ENCODE measurements at places on chromosomes 13 and 19.

DNA sequence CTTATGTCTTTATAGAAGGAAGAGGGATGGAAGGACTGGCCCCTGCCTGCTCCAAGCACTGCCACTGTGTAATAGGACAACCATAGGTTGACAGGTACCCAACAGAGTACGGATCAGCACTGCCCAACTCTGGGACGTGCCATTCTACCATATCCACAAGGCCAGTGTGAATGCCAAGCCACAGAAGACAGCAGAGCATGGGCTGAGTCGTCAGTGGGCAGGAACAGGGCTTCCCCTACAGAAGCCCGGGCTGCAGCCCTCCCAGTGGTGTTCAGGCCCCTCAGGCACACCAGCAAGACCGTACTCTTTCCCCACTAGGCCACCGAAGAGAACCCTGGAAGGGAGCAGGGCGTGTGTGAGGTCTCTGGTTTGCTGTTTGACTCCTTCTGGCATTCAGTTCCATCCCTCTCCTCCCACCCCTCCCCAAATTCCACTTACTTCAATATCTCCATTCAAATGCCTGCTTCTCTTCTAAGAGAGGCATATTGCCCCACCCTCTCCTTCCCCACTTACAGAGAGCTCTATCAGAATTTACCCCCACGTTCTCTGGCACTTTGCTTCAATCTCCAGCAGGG lies 209.4 kb downstream of the FOXO1 start:
- DNase-seq = no peak

DNA sequence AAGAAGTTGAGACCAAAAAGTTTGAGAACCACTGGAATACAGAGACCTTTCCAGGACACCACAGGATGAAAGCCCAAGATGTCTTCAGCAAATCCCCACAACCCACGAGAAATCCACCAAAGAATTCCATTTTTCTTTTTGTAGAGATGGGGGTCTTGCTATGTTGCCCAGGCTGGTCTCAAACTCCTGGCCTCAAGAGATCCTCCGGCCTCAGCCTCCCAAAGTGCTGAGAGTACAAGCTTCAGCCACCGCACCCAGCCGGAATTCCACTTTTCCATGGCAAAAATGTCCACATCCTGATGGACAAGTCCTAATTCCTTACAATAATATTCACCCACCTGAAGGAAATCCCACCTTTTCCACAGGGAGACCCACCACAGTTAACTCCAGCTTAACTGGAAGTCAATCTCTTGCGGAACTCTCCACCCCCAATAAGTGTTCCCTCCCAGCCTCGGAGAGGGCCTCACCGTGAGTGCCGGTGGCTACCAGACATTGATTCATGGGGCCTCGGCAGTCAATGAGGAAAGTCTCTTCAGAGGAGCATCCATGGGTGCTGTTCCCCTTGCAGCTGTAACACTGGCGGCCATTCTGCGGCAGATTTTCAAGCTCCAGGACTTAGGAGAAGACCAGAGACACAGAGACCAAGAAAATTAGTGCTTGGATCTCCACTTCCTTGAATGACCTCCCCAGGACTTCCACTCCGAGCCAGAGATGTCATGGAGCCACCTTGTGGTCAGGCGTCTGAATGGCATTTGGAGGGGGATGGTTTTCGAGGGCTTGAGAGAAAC lies 12.3 kb upstream of the CADM4 start:
- DNase-seq = peak; percentile 71

- peak; percentile 99 for DNase-seq
These were observed at the start of gene TRIM28 for GRCh38 chr19:58543826-58544590. TSS of gene TRIM28 (plus strand) at chr19:58544064. CDS start at chr19:58544758, 694 bp downstream.

GRCh38 chr13:36151591-36151990 lies 20.4 kb upstream of the DCLK1 start:
- DNase-seq = no peak

GRCh38 chr19:52689843-52690368 lies 44.9 kb downstream of the ZNF611 start:
- DNase-seq = peak; percentile 37

DNA sequence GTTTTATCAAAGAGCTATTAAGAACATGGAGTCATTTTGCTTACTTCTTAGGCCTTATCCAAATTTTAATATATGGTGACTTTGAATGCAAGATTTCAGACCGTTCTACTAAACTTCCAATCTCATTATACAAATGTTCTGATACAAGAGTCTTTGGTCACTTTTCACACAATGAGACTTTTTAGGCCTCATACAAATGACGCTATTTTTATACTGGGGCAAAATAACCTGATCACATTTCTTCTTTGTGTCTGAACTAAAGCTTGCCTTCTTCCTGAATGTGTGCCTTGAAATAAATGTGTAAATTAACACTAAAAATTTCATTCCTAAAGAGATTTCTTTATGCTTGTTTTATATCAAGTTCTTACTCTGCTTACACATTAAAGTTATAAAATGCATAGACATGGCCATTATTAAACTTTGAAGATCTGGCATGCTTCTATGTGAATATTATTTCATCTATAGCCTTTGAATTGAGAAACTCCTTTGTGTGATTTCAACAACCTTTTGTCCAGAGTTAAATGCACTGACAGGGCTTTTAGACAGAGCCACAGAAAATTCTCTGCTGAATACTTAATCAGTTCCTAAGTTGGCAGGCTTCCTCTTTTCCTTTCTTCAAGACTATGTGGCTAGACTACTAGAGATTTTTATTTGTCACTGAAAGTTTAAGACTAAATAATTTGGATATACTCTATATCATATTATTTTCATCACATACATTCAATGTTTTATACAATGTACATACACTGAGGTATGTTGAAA lies 86.1 kb downstream of the EDNRB start:
- DNase-seq = no peak

DNA sequence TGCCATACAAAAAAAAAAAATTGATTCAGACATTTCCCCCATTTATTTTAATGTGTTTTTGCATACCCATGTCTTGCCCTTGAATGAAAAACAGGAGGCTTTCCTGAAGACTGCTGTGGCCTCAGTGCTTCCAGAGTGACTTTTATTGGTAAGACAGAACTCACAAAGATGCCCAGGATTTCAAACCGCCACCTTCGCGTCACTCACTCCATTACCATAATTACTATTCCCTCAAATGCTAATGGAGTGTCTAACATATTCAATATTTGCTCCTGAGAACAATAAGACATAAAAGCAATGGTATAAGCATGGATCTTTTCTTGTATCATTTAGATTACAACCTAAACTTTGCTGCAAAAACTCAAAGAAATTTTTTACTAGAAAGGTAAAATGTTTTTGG lies 282.2 kb upstream of the SOX21 start:
- DNase-seq = no peak

- no peak for DNase-seq
These were observed 2.3 kb upstream of the PROZ start for GRCh38 chr13:113155982-113156655.

- peak; percentile 78 for DNase-seq
These were observed 108.7 kb downstream of the TEX29 start for GRCh38 chr13:111429064-111429558.

GRCh38 chr19:56097776-56098175 lies 23.3 kb downstream of the ZNF787 start:
- DNase-seq = no peak

- DNase-seq = no peak
These were observed 51.1 kb downstream of the GARRE1 start for GRCh38 chr19:34305221-34306083.

DNA sequence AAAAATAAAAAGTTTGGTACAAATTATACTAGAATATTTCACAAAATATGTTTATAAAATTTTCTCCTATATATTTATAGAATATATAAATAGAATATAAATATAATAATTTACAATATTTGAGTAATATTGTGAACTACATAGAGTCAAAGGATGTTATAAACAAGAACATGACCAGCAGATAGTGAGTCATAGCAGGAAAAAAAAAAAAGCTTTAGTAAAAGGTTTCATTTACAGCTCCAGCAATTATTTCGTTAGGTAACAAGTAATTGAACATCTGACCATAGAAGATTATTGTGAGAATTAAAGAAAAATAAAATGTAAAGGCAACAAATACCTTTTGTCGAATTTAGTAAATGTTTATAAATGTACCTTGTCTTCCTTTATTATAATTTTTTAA lies 864.1 kb downstream of the PCDH17 start:
- no peak for DNase-seq

- no peak for DNase-seq
These were observed 1686.7 kb upstream of the MIR17HG start for GRCh38 chr13:89660752-89661151.

GRCh38 chr13:23570921-23571315 lies 706 bp downstream of the TNFRSF19 start:
- no peak for DNase-seq

DNA sequence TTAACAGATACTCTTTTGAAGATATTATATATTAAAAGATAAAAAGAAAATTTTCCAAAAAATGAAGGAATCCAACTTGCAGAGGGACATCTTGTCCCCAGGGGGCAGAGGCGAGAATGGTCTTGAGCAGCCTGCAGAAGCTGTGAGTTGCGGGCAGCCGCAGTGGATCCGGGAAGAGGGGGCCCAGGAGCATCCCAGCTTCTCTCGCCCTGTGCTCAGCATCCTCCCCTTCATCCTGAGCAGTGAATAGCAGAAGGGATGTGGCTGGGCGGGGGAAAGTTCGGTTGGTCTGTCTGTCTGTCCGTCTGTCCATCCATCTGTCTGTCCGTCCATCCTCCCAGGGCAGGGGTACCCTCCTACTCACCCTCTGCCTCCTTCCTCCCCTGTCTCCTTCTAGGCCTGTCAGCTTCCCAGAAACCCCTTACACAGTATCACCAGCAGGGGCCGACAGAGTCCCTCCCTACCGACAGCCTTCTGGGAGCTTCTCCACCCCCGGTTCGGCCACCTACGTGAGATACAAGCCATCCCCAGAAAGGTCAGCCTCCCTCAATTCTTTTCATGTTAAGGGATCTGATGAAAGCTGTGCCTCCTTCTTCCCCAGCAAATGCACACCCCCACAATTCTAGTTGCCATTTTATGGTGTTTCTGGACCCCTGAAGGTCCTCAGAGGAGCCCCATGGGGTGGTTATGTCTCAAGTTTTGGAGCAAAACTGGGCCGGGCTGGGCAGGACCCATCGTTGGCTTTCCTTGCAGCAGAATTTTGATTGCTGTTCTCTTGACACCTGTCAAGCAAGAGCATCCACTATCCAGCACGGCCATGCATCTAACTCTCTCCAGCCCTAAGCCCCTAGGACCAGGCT lies 81.6 kb downstream of the DPF1 start:
- peak; percentile 72 for DNase-seq

GRCh38 chr13:112260108-112261055 lies 115.8 kb upstream of the SPACA7 start:
- no peak for DNase-seq

DNA sequence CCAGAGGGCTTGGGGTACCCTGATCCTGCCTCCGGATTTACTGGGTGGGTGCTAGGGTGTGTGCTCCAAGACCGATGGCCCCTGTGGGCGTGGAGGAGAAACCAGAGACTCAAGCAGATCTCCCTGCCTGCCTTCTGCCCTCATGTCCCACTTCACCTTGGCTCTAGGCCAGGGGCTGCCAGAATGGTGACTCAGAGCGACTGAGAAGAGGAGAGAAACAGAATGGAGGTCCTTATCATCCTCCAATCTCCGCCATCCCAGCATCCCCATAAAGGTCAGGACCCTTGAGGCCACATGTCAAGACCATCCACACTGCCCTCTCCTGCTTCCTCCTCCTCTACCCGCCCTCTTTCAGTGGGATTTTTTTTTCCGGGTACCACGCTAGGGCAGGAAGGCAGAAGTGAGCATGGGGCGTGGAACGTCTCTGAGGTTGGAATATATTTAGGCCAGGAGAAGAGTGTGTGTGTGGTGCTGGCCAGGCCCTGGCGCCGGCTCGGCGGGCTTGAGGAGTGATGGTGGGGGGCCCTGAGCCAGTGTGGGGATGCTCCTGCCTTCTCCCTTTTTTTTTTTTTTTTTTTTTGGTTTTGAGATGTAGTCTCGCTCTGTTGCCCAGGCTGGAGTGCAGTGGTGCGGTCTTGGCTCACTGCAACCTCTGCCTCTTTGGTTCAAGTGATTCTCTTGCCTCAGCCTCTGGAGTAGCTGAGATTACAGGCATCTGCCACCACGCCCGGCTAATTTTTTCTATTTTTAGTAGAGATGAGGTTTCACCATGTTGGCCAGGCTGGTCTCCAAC lies 22.3 kb downstream of the IER2 start:
- no peak for DNase-seq

DNA sequence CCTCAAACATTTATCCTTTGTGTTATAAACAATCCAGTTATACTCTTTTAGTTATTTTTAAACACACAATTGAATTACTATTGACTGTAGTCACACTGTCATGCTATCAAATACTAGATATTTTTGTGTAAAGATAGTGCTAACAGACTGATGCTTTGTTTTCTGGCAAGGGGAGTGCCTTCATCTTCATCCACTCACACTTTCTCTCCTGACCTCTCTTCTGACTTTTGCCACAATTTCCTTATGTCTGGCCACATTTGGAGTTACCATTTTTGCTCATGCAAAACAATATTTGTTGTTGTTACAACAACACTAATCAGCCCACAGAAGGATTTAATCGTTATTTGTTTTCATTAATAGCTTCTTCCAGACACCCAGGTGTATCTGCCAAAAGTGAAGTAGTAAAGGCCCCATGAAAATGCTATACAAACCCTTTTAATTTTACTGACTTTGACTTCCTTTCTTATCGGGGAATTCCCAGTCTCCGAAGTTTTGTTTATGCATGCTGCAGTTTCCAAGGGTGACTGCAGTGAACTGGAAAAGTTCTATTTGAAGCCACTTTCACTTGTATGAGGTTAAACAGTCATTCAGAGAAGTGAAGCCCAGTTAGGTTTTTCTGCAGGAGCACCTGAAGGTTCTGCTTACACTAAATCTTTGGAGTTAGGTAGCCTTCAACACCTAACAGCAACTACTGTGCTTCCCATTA lies 66.1 kb upstream of the FRY start:
- no peak for DNase-seq

DNA sequence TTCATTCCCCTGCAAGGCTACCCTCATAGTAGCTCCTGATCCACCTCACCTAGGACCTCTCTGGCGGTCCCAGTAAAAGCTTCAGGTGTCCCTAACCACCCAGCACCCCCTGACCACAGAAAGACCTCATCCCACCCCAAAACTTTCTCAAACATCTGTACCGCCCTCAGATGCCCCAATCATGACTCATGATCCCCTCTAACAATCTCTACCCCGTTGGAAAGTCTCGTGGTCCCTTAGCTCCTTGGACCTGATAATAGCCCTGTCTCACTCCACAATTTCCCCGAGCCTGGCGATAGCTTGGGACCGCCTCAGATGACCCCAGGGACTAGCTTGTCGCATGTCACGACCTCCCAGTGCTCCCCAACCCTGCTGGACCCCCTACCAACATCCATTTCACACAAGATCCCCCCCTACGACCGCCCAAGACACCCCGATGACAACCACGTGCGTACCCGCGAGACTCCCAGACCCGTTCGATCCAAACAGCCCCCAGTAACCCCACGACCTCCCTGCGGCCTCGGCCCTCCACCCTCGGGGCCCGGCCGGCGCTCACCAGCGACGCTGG lies 450 bp downstream of the NDUFA11 start:
- DNase-seq = no peak
